ENCODE measurements at places on chromosomes 4 and X.

DNA sequence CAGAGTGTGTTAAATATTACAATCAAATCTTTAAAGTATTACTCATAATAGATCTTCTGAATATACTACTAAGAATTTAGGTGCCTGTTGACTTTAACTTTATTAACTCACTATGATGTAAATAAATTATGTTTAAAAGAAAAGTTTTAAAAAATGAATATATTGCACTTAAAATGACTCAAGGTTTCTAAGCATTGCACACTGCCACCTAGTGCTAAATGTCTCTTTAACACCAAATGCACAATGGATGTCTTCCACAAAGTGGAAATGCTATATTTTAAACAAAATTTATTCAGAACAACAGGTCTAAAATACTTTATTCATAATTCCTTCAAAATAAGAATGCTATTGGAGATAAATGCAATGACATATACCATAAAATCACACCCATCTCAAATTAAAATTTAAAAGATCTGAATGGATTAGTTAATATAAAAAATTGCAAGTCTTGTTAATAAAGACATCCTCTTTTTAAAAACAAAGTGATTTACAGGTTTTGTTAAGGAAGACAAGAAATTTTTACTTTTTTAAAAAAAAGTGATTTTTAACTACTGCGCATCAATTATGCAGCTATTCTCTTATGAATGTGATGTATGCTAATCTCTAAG, 5.5 kb downstream of the INPP4B start:
- DNase-seq, result no peak

DNA sequence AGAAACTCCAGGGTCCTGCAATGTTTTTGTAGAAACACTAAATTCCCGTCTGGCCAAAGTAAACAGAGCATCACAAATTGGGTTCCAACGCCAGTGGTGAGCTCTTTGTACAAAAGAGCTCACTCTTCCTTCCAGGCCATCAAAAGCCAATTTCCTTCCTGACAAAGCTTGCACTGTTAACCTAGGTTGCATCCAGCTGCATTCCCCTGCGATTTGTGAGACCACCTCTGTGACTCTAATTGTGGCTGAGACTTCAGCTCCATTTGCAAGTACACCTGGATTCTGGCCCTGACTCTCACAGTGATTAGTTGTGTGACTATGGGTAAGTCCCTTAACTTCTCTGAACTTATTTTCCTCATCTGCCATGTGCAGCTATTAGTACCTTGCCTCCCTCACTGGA, 212.5 kb upstream of the CXorf66 start:
- no peak for DNase-seq

- no peak for DNase-seq
These were observed 8.0 kb downstream of the XPNPEP2 start for GRCh38 chrX:129746557-129747470.

GRCh38 chr4:80138551-80139538, 58.5 kb upstream of the PRDM8 start:
- peak; percentile 27 for DNase-seq

DNA sequence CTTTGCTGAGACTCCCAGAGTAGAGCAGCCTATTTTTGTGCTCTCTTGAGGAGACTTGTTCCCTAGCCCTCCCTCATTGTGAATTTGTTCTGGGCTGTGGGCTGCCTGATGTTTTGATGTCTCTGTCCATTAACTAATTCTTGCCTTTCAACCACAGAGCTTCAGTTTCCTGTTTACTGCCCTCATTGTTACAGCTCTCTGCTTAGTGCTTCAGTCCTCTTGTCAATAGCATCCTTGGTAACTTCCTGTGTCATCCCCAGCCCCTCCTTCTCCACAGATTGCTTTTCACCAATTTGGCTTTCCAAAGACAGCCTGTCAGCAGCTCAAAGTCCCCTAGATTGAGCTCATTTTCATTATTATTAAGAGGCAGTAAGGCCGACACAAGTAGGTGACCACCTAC, 69.9 kb downstream of the COX7B2 start:
- no peak for DNase-seq

DNA sequence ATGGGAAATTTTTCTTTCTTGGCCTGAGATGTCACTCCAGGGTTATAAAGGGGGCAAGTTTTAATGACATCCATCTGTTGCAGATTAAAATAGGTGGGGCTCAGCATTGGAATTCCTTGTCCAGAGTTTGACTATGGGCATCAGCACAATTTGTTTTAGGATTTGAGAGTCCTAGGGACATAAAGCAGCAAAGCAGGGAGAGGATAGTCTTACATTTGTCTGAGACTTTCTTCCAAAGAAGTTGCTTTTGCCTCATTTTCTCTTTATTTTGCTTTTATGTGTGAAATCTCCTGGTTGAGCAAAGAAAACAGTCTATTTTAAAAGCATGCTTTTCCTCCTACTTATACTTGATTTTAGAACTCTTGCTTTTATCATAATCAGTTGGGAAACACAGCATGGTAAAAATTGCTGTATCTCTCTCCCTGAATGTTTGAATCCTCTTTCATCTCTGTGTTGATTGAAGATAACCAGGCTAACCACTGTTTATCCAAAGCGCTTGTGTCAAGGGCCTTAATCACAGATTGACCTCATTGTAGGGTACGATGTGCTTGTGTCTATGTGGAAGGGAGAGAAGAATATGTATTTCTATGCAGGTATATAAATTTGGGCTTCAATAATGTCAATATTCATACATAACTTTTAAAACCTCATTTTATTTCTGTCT, 121.5 kb downstream of the ANK2 start:
- no peak for DNase-seq

DNA sequence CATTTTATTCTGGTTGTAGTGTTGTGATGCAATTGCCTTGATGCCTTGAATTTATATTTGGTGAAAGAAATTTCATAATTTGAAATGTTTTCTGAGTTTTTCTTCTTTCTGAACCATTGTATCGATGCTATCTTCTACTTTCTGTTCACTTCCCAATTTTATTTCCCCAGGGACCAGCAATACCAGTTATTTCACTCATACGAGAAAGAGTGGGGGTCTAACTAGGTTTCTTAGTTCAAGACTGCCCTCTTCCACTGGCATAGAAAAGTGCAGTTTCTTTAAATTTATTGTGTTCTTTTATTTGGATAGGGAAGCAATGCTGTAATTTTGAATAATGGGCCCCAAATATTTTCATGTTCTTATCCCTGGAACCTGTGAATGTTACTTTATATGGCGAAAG, 544.0 kb upstream of the ADGRL3 start:
- no peak for DNase-seq
